Natural killer cell treated with Interleukin-12 subunit alpha and Interleukin-12 subunit beta and Interleukin-15 and Interleukin-18, amount 100 ng/mL, for 72 hours (primary cell): ENCODE measurements at places on chromosomes 2 and 18. TPM values are rescaled to one million over a fixed set of nuclear protein-coding genes. Genes with fewer than 3 reads are reported as not detected.
A peak's percentile ranks its signal among the peaks of the same experiment; 100 is the strongest.

DNA sequence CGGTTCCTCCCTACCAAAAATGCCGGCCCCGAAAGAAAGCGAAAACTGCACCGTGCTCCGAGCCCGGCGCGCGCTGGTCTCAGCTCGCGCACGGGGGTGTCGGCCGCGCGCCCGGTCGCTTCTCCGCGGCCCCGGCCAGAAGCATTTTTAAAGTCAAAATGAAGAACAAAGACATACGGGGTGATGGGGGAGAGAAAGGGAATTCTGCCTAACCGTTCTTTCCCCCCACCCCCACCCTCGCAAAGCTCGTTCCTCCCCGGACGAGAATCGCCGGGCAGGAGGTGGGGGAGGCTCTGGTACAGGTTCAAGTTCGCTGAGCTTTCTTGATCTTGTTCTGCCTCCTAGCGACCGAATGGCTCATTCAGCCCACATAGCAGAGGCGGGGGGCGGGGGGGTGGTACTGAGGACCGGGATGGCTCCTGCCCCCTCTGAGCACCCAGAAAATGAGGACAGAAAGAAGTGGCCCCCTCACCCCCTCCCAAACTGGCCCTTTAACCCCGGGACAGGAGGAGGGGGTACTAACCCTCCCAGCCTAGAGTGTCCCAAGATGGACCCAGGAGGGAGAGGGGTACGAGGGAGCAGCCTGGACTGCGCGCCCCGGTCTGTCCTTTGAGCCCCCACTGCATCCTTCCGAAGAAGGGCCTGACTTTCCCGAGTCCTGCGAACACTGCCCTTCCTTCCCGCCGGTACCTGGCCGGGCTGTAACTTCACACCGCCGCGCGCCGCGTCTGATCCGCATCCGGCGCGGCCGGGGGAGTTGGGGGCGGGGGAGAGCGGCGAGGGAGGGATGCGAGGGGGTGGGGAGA, 3.1 kb downstream of the BCL11A start:
- H3K36me3 ChIP-seq: no peaks in the 10 kb centered on the region
- H3K4me3 ChIP-seq: peak overlapping the region; percentile 83
- no peak for DNase-seq
- H3K27me3 ChIP-seq: peaks cover 37% of the 10 kb centered on the region
- peaks cover 18% of the 10 kb centered on the region for H3K4me1 ChIP-seq

DNA sequence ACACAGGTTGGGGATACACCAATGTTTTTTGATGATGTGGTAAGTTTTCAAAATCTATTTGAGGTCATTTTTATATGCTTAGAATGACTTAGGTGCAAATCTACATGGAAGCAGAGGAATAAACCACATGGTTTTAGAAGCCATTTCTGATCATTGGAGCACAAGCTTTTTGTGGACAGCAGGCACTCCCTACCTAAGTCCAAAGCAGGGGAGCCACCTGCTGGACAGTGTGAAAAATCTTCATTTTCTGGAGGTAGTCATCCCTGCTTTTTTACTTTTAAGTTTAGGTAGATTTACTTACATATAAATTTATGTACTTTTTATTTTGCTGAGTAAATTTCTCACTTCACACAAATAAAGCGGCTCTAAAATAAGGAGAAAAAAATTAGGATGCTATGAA, 323.2 kb downstream of the PLCL1 start:
- H3K4me1 ChIP-seq: no peaks in the 10 kb centered on the region
- H3K27me3 ChIP-seq: no peaks in the 10 kb centered on the region
- H3K27ac ChIP-seq: no peak overlapping the region
- H3K4me3 ChIP-seq: no peak overlapping the region

DNA sequence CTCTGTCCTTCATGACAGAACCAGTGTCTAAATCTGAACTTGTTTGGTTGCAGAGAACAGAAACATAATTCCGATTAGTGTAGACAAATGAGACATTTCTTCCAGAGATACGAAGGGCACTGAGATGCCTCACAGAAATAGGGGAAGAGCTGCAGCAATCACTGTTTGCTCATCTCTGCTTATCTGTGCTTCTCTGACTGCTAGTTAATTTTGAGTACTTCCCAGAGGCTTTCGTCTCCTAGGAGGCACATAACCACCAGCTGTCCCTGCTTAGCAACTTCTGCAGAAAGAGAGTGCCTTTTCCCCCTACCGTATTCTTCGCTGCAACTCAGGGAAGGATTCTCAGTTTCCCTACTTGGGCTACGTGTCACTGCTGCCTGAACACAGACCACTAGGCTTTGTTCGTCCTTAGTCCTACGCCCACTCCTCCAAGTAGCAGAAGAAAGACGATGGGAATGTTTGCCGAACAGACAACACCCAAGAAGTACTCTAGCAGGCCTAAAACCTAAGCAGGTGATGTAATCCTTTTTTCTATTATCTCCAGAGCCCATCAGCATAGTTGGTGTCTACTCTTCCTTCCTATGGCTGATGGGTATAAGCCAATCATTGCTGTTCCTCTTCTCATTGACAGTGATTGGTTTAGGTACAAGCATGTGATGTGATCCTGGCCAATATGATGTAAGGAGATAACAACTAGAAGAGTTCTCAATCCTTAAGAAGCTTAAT, 63.6 kb downstream of the TNP1 start:
- no peak overlapping the region for H3K4me3 ChIP-seq
- no peaks in the 10 kb centered on the region for H3K4me1 ChIP-seq
- peaks cover 8% of the 10 kb centered on the region for H3K27me3 ChIP-seq
- no peak overlapping the region for H3K27ac ChIP-seq

DNA sequence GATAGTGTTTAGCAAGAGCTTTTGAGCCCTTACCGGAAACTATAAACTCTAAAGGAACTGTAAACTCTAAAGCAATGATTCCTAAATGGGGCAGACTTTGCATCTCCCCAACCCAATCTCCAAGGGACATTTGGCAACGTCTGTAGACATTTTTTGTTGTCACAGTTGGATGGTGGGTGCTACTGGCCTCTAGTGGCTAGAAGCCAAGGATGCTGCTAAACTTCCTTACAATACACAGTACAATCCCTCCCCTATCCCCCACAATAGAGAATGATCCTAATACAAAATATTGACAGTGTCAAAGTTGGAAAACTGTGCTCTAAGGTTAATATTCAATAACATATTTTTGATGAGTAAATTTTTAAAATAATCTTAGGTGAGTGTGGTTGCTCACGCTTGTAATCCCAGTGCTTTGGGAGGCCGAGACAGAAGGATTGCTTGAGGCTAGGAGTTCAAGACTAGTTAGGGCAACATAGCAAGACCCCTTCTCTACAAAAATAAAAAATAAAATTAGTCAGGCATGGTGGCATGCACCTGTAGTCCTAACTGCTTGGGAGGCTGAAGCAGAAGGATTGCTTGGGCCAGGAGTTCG, 66.7 kb downstream of the PTPN4 start:
- H3K27me3 ChIP-seq: no peaks in the 10 kb centered on the region
- H3K36me3 ChIP-seq: peaks cover 6% of the 10 kb centered on the region
- no peak overlapping the region for H3K4me3 ChIP-seq
- H3K4me1 ChIP-seq: peaks cover 40% of the 10 kb centered on the region
- no peak for DNase-seq
- H3K27ac ChIP-seq: no peak overlapping the region

DNA sequence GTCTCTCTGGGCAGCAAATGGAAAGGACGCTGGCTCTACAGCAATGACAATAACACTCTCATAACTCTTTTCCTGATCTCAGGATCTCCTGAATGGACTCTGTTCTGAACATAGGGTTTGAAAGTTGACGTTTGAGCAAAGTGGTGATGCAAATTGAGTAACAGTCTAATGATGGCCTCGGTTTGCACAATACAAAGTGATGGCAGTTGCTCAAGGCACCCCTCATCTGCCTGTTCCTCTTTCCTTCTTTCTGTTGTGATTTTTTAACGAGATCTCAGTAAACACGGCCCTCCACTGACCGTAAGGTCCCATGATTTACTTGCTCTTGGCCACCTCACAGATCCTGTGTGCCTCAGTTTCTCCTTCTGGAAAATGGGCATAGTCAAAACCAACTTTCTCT, 303.6 kb downstream of the SLC8A1 start:
- DNase-seq: no peak
- no peaks in the 10 kb centered on the region for H3K36me3 ChIP-seq
- no peak overlapping the region for H3K4me3 ChIP-seq
- no peaks in the 10 kb centered on the region for H3K4me1 ChIP-seq
- H3K27me3 ChIP-seq: no peaks in the 10 kb centered on the region

DNA sequence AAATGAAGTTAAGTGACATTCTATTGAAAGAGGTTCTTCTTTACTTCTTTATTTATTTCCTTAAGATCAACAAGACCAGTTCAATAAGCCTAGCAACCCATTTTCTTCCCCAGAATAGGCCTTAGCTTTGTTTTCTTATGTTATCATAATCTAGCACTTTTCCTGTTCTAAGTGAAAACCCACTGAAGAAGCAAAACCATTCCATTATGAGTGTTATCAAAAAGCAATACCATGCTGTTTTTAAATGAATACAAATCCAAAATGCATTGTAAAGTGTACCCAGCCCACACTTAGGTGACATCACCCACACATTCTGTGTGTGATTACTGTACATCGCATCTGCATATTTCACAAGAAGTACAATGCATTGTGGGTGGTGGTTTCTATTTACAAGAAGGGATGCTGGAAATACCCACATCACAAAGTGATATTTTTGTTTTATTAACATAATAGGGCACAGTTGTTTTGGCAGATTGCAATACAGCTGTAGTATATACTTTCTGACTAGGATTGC, 679.5 kb downstream of the KCNJ3 start:
- no peak overlapping the region for H3K27ac ChIP-seq
- H3K4me1 ChIP-seq: no peaks in the 10 kb centered on the region
- no peaks in the 10 kb centered on the region for H3K36me3 ChIP-seq
- no peaks in the 10 kb centered on the region for H3K27me3 ChIP-seq
- no peak overlapping the region for H3K4me3 ChIP-seq
- DNase-seq: no peak

- H3K4me3 ChIP-seq: no peak overlapping the region
- no peaks in the 10 kb centered on the region for H3K4me1 ChIP-seq
- H3K27me3 ChIP-seq: peaks cover 7% of the 10 kb centered on the region
These were observed 41.8 kb downstream of the OTX1 start for GRCh38 chr2:63092401-63092800.

DNA sequence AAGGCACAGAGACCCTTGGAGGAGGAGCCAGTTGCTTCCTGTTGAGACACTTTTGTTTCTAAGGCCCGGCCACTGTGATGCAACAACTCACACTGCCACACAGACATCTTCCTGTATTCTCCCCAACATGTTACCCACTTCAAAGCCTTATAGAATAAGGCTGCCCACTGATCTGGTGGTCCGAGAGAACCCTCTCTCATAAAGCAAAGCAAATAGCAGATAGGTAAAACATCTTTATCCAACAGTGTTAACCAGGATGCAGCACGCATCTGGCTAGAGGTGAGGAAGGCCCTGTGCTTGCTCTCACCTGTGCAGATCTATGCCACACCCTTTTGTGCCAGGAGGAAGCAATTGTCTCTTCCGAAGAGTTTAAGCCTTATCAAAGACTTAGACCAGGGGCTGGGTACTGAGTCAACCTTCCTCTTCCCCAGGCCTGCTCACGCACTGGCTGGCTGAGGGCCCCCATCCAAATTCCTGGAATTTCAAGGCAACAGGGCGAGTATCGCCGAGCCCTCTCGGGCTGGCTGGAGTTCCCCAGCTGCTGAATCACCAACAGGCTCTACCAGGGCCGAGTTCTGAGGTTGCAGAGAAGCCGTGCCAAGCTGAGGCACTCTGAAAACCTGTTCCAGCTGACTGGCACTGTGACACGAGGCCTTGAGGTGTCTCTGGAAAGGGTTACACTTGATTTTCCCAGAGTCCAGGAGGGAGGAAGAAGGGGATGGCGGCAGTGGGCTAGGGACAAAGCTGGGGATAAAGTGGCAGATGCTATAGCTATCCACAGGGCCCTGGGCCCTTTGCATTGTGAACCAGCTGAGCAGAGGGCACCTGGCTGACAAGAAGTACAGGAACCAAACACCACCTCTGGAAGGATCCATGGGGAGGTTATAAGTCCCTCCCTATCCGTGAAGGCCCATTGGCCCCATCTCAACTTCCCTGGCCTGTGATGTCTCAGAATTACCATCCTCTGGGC, 29.3 kb downstream of the TGFA start:
- H3K4me3 ChIP-seq: peak overlapping the region; percentile 62
- H3K36me3 ChIP-seq: no peaks in the 10 kb centered on the region

DNA sequence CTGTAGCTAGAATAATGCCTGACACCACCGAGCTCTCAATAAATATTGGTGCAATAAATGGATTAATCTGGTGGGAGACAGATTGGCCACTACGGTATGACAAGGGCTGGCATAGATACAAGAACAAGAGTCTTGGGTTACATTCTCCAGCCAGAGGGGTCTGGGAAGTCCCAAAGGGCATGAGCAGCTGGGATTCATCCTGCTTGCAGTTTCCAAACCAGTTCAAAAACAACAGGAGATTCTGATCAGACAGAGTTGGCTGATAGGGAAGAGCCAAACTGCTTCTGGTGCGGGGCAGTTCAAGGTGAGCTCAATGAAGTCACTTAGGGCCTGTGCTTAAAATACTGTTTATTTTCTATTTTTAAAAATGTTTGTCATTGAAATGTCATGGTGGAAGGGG, 266.9 kb downstream of the TNS1 start:
- no peaks in the 10 kb centered on the region for H3K4me1 ChIP-seq
- no peak overlapping the region for H3K27ac ChIP-seq
- H3K4me3 ChIP-seq: no peak overlapping the region
- no peak for DNase-seq

GRCh38 chr2:29207352-29208148, 92.3 kb downstream of the CLIP4 start:
- H3K4me1 ChIP-seq: no peaks in the 10 kb centered on the region
- no peak for DNase-seq
- H3K4me3 ChIP-seq: no peak overlapping the region
- no peaks in the 10 kb centered on the region for H3K27me3 ChIP-seq
- H3K36me3 ChIP-seq: no peaks in the 10 kb centered on the region
- no peak overlapping the region for H3K27ac ChIP-seq

GRCh38 chr2:211429256-211429920, 873.0 kb downstream of the CPS1 start:
- H3K36me3 ChIP-seq: no peaks in the 10 kb centered on the region
- no peaks in the 10 kb centered on the region for H3K27me3 ChIP-seq

ZDBF2 gene
- 6.0 TPM for total RNA-seq

COL3A1 gene
- not detected for total RNA-seq

KIAA2012 gene
- not detected for total RNA-seq

GPR75 gene
- 13.2 TPM for total RNA-seq

C2orf66 gene
- total RNA-seq: 0.21 TPM

APOB gene
- total RNA-seq: not detected

RNF125 gene
- total RNA-seq: 12.0 TPM

TCF7L1 gene
- not detected for total RNA-seq

CENPA gene
- 32.1 TPM for total RNA-seq

SLC39A6 gene
- 36.1 TPM for total RNA-seq
